Smooth muscle cell of the umbilical artery (primary cell): ENCODE measurements at places on chromosomes 1 and 21. TPM values are rescaled to one million over a fixed set of nuclear protein-coding genes. Genes with fewer than 3 reads are reported as not detected.

RHCE gene
- 1.2 and 1.8 TPM in 2 replicates for total RNA-seq

CELA3B gene
- not detected in 2 replicates for total RNA-seq

HSD11B1 gene
- 1.2 and 41.6 TPM in 2 replicates for total RNA-seq

FAM3B gene
- not detected in 2 replicates for total RNA-seq

IGSF5 gene
- 0.59 TPM in 1 of 2 replicates, not detected in the other for total RNA-seq

PRDM16 gene
- 0.30 and 1.5 TPM in 2 replicates for total RNA-seq

PRAMEF1 gene
- total RNA-seq, result not detected in 2 replicates

SHISA4 gene
- total RNA-seq, result 15.1 and 23.2 TPM in 2 replicates
